ENCODE measurements at places on chromosomes 7 and 10.

- DNase-seq, result no peak
Observed at GRCh38 chr7:137801491-137801890, 45.3 kb downstream of the DGKI start.

- DNase-seq, result no peak
Observed at GRCh38 chr7:47411281-47411869, 170.5 kb downstream of the TNS3 start.

- no peak for DNase-seq
Observed at GRCh38 chr7:148735967-148736366, 37.3 kb downstream of the CUL1 start.

GRCh38 chr10:101095550-101096213, 33.9 kb downstream of the KAZALD1 start:
- peak; percentile 55 for DNase-seq

DNA sequence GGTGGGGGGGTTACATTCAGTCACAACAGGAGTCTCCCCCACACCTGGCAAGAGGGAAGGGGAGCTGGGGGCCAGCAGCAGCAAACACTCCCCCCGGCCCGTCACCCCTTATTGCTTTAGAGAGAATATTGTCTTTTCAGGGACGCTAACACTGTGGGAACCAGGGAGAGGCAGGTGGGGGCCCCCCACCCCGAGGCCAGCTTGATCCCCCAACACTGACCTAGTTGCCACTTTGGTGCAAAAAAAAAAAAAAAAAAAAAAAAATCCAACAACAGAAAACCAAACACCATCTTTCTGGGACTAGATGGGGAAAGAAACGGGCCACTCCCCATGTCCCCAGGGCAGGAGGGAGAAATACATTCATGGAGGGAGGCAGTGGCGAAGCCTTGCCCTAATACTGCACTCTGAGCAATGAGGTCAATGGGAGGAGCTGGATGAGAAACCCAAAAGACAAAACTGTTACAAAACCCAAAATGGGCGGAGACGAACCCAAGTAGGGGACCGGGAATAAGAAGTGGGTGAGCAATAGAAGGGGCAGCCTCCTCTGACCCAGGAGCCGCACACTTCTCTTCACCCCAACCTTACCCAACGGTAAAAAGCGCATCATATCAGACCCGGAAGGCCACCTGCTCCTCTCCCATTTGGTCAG, 6.5 kb downstream of the GNB2 start:
- DNase-seq, result no peak

GRCh38 chr10:130127364-130128061, 8.7 kb upstream of the GLRX3 start:
- no peak for DNase-seq

DNA sequence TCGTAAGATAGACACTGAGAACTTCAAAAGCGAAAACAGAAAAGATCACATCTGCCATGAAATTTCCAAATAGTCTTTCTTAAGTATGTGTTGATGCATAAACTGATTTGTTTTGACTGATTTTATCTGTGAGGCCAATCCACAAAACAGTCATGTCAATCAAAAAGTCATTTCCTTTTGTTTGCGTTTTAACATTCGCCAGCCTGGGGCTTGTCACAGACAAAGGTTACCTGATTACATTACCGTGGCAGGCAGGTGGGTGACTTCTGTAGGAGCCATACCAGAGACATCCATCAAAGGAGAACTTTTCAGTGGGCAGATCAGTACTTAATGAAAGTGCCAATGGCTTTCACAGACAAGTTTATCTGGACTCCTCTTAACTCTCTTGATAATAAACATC, 45.5 kb upstream of the BET1 start:
- DNase-seq, result no peak

GRCh38 chr7:37391791-37392672, 56.6 kb downstream of the ELMO1 start:
- DNase-seq, result no peak

- DNase-seq, result no peak
Observed at GRCh38 chr10:70729763-70730357, 55.3 kb downstream of the TBATA start.

DNA sequence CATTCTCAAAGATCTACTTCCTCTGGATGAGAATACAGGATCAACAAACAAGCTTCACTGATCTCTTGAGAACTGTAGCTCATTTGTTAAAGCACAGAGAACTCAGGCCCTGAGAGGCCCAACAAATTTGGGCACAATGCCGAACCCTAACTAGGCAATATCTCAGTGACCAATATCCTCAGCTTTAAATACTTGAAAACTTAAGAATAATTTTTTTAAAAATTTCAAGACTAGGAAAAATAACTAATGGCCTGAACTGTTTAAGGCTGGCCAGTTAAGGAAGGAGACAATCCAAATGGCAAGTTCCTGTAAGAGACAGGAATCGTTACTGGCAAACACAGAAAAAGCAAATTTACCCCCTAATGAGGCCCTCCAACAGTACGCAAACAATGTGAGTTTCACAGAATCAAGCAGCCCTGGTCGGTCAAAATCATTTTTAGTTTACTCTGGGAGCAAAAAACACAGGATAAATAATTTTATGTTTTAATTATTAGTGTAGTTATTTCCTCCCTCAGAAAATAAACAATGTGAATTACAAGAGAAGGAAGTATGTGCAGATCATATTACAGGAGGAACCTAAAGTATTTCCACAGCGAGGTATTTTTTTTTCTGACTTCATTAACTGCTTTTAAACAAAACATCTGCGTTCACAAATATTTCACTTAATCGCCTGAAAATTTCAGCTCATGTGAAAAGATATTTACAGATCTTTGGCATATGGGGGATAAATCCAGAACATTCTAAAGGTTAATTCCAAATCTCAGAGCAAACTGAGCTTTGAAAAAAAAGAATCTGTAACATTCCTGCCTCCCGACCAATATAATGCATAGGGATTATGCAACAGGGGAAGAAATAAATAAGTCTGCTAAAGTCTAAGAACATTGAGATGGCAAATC, 39.5 kb downstream of the NT5C2 start:
- no peak for DNase-seq
